ENCODE measurements at places on chromosomes 12 and 14. TPM values are rescaled to one million over a fixed set of nuclear protein-coding genes. Genes with fewer than 3 reads are reported as not detected.

DNA sequence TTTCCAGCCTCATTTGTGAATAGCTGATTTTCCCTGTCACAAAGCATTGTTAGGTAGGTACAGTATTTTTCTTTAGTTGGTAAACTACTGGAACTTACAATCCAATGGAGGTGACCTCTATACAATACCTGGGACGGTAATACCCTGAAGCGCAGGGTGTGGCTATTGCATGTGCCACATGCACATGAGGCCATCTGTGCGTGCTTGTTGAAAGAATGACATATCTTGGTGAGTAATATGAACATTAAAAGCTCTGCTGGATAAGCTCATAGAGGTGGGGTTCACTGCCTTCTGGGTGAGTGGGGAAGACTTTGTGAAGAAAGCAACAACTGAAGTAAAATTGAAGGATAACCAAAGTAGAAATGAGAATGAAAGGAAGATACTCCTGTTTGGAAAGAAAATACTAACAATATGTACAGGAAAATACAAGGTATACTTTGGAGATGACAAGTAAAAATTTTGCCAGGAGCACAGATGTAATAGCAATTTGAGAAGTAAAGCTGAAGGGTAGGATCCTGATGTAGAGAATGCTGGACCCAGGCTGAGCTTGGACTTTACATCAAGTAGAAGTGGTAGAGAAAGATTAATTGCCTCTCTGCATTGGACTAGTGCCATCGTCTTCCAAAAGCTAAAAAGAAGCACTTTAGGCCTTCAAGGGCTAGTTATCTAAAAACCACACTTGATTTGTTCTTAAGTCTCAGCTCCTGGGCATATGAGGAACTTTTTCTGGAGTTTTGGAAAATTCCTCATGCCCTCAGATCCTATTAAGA lies 97.1 kb downstream of the SLC38A6 start:
- no peak for DNase-seq

DNA sequence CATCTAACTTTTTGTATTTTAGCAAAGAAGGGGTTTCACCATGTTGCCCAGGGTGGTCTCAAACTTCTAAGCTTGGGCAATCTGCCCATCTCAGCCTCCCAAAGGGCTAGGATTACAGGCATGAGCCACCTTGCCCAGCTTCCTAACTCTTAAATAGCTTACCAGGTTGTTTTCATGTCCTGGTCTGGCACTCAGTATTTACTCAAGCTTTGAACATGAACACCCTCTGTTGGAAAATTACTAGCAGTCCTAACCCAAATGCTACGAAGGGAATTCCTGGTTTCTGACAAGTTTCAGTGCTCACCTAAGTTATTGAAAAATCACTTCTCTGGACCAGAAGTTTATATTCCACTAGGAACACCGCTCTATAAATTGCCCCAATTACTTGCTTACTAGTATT lies 32.5 kb upstream of the GCH1 start:
- DNase-seq, result no peak

GRCh38 chr12:53696285-53696654 lies 20.4 kb upstream of the ATP5MC2 start:
- DNase-seq, result no peak

DNA sequence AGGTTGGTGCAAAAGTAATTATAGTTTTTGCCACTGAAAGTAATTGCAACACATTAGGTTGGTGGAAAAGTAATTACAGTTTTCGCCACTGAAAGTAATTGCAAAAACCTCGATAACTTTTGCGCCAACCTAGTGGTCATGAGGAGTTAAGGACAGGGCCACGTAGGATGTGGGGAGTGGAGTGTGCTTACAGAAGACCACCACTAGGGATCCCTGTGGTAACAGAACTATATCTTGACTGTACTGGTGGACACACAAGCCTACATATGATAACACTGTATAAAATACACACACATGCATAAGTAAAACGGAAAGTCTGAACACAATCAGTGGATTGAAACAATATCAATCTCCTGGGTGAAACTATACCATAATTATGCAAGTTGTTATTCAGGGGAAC lies 187.4 kb upstream of the ABCD2 start:
- no peak for DNase-seq

Gene CLBA1
- 2.8 TPM for total RNA-seq
